ENCODE measurements at places on chromosomes 11 and 22.
A peak's percentile ranks its signal among the peaks of the same experiment; 100 is the strongest.

- DNase-seq, result no peak
Observed at GRCh38 chr11:57205041-57205641, 23.4 kb downstream of the LRRC55 start.

DNA sequence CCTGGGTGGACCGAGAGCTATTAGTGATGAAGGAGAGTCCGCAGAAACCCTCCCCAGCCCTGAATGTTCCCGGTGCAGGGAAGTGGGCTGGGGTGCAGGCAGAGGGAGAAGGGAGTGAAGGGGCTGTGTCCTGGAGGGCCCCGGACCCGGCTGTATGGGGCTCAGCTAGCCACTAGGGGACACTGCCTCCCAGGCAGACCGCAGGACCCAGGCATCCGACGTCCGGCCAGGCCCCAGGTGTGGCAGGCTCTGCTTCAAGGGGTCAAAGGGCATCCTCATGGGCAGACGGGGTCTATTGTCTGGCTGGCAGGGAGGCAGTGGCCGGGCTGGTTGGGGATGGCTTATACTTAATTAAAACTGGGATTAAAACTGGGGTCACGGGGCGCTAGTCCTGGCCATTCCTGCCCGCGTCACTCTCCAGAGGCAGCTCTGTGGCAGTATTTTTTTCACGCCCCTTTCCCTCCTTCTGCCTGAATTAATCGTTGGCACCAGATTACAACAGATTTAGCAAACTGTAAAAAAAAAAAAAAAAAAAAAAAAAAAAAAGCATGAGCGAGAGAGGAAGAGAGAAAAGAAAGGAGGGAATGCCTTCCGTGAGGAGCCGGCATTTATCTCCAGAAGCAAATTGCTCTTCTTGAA, 5.1 kb downstream of the FLRT1 start:
- peak; percentile 20 for DNase-seq

DNA sequence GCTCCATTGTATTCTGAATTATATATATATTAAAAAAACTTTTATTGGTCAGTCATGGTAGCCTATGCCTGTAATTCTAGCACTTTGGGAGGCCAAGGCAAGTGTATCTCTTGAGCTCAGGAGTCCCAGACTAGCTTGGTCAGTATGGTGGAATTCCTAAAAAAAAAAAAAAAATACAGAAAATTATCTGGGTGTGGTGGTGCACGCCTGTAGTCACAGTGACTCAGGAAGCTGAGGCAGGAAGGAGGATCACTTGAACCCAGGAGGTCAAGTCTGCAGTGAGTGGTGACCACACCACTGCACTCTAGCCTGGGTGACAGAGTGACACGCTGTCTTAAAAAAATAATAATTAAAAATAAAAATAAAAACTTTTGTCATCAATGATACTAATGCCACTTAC, 133.2 kb downstream of the FAT3 start:
- no peak for DNase-seq

GRCh38 chr11:2563213-2564007, 118.6 kb downstream of the KCNQ1 start:
- no peak for DNase-seq

GRCh38 chr11:121417607-121418006, 34.5 kb upstream of the SORL1 start:
- no peak for DNase-seq

DNA sequence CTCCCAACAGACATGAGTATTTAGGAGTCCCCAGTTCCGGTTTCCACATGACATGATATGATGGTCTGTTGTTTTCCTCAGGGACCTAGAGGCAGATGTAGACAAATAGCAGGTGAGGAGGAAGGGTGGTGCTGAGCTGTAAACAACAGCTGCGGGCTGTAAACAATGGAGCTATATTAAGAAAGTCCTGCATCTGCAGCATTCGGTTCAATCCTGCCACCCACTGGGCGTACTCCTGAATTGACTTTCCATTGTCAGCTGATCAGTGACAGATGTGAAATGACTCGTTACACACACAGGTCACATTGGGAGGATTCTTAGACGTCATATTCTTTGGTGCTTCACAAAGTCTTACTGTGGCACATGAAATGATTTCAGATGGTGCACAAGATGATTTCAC, 26.8 kb upstream of the RAG1 start:
- DNase-seq, result peak; percentile 65

- no peak for DNase-seq
Observed at GRCh38 chr22:44571566-44572413, 73.8 kb upstream of the RTL6 start.

- no peak for DNase-seq
Observed at GRCh38 chr11:107791343-107792048, 67.1 kb downstream of the SLC35F2 start.

GRCh38 chr22:27726686-27727449, 74.7 kb downstream of the MN1 start:
- DNase-seq, result no peak

- no peak for DNase-seq
Observed at GRCh38 chr22:19814428-19814827, 40.2 kb downstream of the GNB1L start.

Measured in activated CD4-positive, alpha-beta T cell treated with anti-CD3 and anti-CD28 coated beads for 36 hours (primary cell).